ENCODE measurements at places on chromosomes 13 and 19.

GRCh38 chr13:80121038-80121437, 219.9 kb downstream of the SPRY2 start:
- no peak for DNase-seq

GRCh38 chr19:49554701-49555181, 25.6 kb downstream of the NOSIP start:
- no peak for DNase-seq

- DNase-seq: no peak
Observed at GRCh38 chr13:66273011-66273410, 957.1 kb downstream of the PCDH9 start.

GRCh38 chr19:15639596-15639995, 1.1 kb upstream of the CYP4F3 start:
- DNase-seq: no peak

DNA sequence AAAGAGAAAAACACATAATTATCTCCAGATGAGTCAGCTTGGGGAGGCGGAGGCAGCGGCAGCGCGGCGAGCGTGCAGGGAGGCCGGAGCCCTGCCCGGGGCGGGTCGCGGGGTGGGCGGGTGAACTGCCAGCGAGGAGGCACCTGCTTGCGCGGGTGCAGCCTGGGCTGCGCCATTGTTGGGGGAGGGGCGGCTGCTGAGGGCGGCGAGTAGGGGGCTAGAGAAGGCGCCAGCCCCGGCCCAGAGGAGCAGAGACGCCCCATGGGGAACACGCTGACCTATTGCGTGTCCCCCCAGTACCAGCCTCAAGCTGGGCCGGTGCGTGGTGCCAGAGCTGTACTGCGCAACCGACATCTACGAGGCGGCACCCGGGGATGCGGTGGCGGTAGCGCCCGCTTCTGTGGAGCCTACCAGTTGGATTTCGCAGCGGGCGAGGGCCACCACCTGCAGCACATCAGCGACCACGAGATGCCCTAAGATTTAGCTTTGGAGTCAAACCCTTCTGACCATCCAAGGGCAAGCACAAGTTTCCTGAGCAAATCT, 16.7 kb downstream of the ZNF100 start:
- DNase-seq: no peak

DNA sequence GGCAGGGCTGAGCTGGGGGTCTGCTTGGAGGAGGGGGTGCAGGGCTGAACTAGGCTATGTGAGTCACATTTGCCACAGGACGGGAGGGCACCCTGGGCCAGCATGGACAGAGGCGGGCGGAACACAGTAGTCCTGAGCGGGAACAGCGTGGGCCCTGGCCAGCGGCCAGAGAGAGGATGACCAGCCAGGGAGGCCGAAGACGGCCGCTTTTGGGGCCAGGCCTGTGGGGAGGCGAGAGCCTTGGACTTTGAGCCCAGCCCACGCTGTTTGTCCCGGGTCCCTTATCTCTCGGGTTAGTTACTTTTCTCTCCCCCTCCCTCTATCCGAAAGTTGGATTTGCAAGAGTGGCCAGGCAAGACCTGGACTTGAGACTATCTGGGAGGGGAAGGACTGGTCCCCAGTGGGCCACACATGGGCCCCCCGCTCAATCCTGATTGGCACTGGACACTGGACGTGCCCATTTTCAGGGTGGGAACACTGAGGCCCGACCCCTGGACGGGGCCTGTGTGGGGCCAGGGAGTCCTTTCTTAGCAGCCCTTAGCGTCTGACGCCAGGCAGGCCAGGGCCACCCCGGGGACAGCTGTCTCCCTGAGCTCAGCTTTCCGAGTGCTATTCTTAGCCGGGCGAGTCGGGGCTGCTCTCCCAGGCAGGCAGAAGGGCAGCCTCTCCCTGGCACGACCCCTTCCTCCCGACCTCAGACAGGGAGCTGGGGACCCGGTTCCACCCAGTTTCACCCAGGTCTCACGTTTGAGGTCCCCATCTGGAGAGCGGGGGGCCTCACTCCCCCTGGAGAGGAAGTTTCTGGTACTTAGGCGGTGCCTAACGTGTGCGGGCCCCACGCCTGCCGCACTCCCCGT, 833 bp downstream of the GAMT start:
- no peak for DNase-seq

GRCh38 chr19:3733549-3734309, 25.5 kb downstream of the TJP3 start:
- DNase-seq: no peak

DNA sequence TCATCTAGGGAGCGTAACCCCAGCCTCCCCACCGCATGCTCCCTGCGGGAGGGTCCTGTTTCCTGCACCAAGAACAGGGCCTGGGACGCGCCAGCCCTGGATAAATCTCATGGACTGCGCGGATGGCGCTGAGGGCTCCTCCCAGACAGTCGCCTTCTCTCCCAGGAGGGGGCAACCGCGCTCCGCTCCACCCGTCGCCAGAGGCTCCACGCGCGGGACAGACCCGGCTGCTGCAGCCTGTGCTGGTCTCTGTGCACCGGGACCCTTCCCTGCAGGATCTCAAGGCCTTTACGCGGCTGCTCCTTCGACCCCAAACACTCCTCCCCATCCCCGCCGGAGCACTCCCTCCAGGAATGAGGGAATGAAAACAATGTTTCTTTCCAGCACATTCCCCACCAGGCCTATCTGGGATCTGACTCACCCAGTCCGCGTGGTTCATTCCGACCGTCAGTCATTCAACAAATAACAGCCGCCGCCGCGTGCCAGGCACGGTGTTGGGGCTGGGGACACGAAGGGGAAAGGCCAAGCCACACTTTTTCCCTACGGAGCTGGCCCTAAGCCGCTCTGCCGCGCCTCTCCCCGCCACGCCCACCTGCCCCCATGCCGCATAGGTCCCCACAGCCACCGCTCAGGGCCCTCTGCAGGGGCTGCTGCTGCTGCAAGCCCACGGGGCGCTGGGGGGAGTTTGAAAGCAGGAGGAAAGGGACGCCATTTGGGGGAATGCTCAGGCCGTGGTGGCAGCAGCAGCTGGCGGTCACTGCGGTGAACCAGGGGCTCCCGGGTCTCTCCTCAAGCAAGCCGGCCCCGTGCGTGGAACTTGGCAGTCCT, 6.0 kb downstream of the PNMA8B start:
- peak; percentile 76 for DNase-seq

DNA sequence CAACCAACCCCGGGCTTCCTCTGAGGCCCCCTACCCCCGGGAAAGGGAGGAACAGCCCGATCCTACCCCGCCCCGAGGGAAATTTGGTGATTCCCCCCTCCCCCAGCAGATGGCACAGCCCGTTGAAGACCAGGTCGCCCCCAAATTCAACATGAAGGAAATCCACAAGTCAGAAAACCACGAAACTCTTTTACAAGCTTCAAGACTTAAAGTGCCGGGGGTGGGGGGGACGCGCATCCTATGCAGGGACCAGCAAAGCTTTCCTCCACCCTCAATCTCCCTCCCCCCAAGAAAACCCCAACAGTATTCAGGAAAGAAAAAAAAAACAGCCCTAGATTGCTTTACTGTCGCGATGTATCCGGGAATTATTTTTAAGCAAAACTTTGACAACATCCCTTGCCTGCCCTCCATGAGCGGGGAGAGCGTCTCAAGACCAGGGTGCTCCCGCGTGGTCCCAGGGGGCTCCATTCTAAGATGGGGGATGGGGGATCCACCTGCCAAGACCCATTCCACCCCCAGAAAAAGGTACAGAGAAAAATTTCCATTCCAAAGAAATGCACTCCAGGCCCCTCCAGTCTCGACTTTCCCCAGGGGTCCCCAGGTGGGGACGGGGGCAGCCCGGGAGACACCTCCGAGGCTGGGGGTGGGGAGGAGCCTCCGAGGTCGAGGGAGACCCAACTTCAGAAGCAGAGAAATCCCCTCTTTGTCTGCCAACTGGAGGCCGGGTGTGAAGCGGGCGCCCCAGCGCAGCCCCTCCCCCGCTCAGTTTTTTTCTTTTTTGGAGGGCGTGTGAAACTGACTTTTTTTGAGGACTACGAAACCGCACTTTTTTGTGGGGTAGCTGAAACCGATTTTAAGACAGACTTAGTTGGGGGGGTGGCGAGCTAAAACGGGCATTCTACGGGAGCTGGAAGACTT, 1.5 kb downstream of the TCF3 start:
- DNase-seq: no peak

DNA sequence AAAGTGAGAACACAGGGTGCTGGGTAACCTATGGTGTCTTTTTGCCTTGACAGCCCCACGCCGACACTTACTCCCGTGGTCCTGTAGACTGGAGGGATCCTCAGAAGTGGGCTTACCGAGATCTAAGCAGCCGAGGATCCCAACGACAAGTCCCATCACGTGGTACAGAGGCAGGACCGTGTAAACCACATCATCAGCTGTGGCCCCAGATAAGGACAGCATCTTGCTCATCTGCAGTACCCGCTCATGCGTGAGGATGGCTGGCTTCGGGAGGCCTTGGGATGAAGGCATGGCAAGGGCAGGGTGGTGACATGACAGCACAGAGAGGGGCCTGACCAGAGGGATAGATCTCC, 2.1 kb downstream of the SLC27A5 start:
- DNase-seq: no peak

GRCh38 chr19:6234527-6234926, 45.2 kb downstream of the MLLT1 start:
- DNase-seq: no peak

DNA sequence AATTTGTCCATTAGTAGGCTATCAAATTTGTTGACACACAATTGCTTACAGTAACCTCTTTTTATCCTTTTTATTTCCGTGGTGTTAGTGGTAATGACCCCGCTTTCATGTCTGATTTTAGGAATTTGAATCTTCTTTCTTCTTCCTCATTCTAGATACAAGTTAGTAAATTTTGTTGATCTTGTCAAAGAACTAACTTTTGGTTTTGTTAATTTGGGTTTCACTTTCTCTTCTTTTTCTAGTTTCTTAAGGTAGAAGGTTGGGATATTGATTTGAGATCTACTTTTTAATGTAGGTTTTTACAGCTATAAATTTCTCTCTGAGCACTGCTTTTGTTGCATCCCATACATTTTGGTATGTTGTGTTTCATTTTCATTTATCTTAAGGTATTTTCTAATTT, 53.3 kb upstream of the SLC7A1 start:
- no peak for DNase-seq

- no peak for DNase-seq
Observed at GRCh38 chr19:39830847-39831246, 3.1 kb downstream of the DYRK1B start.

GRCh38 chr13:34719060-34719875, 222.8 kb upstream of the NBEA start:
- no peak for DNase-seq

DNA sequence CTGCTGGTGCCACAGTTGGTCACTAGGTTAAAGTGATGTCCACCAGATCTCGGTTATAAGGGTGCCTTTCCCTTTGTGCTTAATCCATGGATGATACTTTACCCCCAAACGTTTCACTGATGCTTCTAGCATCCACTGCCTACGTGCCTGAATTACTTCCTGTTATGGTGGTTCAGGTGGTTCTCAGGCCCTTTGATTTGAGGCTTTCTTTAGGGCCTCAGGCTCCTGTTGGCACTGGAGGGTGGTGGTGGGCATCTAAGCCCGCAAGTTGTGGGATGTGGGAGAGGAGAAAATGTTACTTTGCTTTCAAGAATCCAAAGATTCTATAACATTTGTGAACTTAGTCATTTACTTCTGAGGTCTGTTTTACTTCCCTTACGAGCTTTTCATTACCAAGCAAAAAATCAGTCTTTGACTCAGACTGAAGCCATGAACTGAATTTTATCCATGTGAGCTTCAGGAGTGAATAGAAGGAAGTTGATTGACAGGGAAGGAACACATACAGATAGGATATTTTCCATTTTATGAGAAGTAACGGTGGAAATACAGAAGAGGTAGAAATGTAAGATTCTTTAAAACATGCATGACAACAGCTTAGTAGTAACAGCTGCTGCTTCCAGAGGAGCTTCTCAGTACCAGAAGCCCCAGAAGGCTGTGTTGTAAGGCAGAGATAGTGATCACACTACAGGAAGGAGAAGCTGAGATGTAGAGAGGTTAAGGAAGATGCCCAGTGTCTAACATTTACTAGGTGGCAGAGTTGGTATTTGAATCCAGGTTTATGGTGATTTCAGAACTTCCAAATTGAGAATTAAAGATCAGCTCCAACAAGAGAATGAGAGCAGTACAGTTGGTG, 65.0 kb downstream of the ARHGEF7 start:
- no peak for DNase-seq

DNA sequence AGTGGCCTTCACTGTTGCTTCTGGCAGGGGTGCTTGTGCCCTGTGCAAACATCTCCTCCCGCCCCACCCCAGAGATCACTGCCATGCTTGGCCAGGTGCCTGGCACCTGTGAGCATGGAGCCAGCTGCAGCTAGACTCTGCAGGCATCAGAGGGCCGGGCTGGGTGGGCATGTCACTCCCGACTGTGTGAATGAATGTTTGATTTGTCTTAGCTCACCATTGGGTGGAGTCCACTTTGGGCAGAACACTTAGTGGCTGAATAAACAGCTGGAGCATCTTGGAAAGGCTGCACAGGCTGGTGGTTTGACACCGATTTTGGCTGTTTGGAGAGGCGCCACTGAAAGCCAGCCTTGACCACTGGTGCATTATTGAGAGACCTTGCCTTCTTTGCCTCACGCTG, 267.3 kb downstream of the DLEU7 start:
- DNase-seq: no peak

- DNase-seq: no peak
Observed at GRCh38 chr19:41206456-41206855, 12.6 kb upstream of the AXL start.

GRCh38 chr19:45474606-45475521, 7.1 kb downstream of the FOSB start:
- no peak for DNase-seq

DNA sequence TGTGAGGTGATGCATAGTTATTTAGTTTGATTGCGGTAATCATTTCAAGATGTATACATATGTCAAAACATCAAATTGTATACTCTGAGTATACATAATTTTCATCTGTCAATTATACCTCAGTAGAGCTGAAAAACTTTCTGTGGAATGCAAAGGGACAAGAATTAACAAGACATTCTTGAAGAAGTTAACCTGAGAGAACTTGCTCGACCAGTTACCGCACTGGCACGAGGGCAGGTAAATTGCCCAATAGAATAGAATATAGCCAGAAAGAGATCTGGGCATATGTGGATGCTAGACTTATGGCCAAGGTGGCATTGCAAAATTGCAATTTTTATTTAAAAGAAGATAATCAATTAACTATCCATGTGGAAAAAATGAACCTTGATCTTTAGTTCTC, 42.3 kb upstream of the GJB6 start:
- no peak for DNase-seq

- DNase-seq: no peak
Observed at GRCh38 chr19:41505105-41505504, 62.1 kb downstream of the ERICH4 start.
